Activated CD4-positive, alpha-beta T cell treated with anti-CD3 and anti-CD28 coated beads, Interleukin-2, amount 10 ng/mL, durations not matched to agents 7 days and 5 days (primary cell): ENCODE measurements at places on chromosomes 4 and X. TPM values are rescaled to one million over a fixed set of nuclear protein-coding genes. Genes with fewer than 3 reads are reported as not detected.

DNA sequence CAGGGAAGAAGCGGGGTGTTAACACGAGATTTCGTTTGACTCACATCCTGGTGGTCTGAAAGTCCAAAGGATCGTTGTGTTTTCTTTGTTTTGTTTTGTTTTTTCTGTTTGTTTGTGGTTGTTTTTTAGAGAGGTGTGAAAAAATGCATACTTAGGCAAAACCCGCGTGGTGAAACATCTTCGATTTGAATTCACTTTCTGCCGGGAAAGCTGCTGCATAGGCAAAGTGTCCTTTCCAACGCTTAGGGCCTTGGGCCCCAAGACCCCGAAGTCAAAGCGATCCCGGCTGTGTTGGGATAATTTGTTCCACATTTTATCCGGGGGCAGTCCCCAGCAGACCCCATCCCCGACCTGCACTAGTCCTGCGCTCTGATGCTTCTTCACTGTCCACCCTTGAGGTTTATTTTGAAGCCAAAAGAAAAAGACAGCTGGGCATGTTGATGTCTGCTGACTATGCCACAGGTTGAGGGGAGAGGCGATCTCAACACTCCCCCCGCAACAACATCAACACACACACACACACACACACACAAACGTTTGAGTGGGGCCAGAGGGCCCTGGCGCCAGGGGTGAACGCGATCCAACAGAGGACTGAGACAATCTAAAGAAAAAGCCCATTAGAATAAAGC, 2.0 kb downstream of the MSX1 start:
- DNase-seq, result no peak

GRCh38 chrX:129653181-129653970, 1.4 kb downstream of the APLN start:
- no peak for DNase-seq

- DNase-seq, result no peak
These were observed 646.7 kb downstream of the BCOR start for GRCh38 chrX:39451046-39451445.

- DNase-seq, result no peak
These were observed 529 bp upstream of the CITED1 start for GRCh38 chrX:72306085-72306801.

- no peak for DNase-seq
These were observed 54.1 kb downstream of the C4orf51 start for GRCh38 chr4:145734031-145734430.

DNA sequence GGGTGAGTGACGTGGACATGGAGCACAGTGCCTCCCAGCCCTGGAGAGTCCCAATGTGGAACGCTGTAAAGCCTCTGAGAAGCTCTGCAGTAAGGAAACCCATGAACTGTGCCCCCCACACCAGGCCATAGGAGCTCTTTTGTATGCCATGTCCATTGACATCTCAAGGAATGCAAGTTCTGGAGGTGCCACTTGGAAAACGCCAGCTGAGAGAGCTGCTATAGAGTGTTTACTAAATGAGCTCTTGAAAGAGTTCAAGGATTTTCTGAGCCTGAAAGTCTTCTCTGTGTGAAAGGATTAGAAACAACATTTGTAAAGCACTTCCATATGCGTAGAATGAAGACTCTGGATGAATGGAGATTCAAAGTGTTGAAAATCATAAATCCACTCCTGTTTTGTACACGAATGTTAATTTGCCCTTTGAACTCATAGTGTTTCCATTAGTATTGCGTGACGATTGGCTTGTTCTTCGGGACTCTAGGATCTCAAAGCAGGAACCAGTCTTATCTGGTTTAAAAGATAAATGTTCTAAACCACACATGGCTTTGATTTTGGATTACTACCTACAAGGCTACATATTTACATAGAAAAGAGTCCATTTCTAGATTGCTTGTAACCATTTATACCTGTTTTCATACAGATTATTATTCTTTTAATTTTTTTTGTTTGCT, 41.8 kb upstream of the STOX2 start:
- DNase-seq, result no peak

DNA sequence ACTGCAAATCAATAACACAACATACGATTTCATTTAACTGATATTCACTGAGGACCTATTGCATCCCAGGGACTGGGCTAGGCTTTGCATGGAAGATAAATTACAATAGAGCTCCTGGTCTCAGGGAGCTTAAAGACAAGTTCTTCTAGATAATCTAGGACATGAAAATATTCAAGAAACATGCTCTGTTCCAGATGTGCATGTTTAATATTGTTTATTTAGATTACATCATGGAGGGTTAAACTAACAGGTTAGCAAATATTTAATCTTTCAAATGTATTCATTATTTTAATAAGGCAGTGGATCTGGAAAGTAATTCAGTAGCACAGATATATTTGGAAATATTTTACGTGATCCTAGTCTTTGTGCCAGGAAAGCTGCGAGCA, 2430.3 kb downstream of the PCDH7 start:
- no peak for DNase-seq

DNA sequence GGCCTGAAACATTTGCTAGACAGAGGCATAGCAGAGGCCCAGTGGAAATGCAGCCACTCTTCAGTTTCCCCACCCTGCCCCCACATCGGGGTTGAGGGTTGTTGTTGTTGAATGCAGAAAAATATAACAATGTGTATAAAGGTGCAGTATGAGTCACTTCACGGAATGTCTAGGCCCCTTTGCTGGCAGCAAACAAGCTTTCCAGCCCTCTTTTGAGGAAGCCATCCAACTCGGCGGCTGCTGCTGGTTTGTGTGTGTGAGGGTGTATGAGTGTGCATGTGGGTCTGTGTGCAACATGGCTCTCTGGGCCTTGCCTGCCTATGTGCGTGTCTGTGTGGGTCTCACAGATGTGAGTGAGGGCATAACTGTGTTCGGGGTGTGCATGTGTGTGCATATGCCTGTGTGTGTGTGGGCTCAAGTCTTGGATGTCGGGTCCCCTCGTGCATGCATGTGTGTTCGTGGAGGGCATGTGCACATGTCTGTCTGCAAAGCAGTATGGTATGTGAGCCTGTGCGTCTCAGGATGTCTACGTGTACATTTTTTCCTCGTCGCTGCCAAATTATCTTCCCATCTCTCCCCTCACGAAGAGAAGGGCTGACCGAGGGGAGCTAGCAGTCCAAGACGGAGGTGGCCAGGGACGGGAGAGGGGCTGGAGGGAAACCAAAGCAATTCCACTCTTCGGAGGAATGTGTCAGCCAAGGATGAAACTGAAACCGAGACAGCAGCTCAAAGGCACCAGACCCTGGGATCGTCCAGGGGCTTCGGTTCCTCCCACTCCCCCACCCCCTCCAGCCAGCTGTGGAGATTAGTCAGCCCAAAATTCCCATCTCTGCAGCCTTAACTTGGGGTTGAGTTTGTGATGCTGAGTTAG, 8.4 kb upstream of the ELF4 start:
- no peak for DNase-seq

DNA sequence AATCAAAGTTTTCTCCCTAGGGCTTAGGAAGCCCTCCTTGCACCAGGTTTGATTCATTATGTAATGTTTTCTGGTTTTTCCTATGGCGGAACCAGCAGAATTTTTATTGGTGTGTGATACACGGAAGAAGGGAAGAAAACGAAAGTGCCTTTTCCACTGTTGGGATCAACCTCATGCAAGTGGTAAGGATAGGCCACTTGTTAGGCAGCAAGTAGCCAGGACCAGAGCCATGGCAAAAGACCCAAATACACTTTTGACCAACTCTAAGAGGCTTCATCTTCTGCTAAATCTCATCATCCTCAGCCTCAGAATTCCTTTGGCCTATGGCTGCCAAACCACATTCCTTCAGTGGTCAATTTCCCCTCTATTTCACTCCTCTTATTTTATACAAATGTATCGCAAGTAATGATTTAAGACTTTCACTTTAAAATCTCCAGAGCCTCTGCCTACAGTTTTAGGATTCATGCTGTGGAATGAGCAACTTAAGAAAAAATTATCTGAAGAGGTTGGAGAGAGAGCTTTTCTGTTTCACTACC, 21.2 kb downstream of the PPAT start:
- DNase-seq, result no peak

GRCh38 chr4:141065872-141066271, 67.4 kb downstream of the RNF150 start:
- no peak for DNase-seq

DNA sequence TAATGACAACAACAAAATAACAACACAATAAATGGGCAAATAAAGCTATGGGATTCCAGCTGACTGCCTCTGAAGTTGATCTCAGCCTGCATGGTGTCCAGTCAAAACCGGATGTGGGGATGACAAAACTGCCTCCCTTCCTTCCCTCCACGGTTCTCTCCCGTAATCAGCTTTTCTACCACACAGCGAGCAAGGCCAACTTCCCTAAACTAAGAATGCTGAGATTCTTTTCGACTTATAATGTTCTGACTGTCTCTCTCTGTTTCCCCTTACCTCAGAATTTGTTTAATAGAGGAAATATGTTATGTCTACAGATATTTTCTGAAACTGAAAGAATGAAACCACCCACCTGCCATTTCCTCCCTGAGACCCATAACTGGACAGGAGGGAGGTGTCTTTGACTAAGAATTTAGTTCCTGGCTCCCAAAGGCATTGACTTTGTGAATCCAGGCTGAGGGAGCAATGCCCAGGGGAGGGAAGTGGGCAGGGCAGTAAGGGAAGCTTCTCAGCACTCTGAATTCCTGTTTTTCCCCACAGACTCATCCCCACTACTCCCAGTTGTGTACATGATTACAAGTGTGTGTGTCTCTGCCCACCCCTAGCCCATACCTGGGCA, 1.0 kb upstream of the TLR1 start:
- DNase-seq, result peak; percentile 29

DNA sequence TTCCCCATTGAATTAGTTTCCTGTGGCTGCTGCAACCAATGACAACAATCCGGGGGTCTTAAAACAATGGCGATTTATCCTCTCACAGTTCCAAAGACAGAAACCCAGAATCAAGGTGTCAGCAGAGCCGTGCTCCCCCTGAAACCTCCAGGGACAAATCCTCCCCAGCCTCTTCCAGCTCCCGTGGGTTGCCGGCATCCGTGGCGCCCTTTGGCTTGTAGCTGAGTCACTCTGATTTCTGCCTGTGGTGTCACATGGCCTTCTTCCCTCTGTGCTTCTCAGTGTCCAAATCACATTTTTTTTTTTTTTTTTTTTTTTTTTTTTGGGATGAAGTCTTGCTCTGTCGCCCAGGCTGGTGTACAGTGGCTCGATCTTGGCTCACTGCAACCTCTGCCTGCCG, 64.5 kb upstream of the STX18 start:
- no peak for DNase-seq

DNA sequence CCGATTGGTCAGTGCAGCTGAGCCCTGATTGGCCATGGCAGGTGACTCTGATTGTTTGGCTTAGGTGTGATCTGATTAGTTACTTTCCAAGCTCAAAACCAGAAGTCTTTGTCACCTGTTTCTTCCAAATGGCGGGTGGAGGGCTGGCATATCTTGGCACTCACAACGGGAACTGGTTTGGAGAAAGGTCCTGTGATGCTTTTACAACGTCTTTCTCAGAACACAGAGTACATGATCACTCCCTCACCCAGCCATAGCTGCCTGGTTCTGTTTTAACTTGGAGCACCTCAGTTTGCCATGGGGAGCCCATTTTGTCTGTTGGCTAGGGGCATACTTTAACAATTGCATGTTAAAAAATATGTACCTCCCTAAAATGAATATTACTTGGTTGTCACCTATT, 13.0 kb upstream of the XK start:
- no peak for DNase-seq

GRCh38 chr4:144507311-144508101, 138.4 kb upstream of the HHIP start:
- no peak for DNase-seq

- no peak for DNase-seq
These were observed 216.9 kb upstream of the NEIL3 start for GRCh38 chr4:177092807-177093206.

- no peak for DNase-seq
These were observed 306.1 kb upstream of the TAPT1 start for GRCh38 chr4:16532240-16532970.

GRCh38 chr4:41212616-41213203, 1.6 kb downstream of the APBB2 start:
- no peak for DNase-seq

DNA sequence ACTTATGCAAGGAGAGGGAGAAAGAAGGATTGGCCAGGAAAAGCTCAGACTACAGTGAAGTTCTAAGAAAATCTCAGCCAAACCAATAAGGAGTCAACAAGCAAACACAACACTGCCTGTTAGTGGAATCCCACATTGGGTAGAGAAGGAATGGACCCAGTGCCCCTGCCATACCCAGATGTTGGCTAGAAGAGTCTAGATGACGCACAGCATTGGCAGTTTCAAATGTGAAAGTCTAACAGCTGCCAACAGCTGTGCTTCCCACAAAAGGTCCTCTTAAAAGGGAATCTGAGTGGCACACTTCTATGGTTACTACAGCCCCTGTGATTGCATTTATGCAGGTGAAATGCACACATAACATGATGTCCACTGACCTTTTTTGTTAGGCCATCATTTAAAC, 37.2 kb upstream of the CPEB2 start:
- DNase-seq, result no peak

GRCh38 chr4:68469482-68469881, 22.2 kb downstream of the TMPRSS11E start:
- no peak for DNase-seq

DNA sequence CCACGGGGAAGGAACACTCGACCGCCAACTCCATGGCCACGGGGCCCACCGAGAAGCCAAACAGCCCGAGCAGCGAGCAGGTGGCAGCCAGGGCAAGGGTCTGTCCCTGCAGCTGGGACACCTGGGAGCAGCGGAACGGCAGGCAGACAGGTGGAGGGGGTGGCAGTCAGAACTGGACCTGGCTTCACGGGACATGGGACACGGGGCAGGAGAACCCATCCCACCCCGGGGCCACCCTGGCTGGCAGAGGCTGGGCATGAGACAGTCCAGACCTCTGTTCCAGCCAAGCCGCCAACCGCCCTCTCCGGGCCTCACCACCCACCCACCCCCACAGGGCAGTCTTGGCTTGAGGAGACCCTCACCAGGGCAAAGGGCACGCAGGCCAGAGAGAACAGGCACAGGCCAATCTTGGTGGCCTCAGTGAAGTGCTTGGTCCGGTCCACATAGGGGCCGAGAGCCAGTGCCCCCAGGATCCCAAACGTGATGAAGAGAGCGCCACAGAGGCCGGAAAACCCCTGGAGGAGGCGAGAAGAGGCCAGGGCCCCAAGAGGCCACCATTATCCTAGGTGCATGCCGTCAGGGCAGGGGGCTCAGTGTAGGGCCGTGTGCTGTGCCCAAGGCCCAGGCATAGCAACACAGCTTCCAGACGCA, 5.6 kb downstream of the SLC49A3 start:
- DNase-seq, result no peak

Gene GABRG1
- not detected for total RNA-seq

Gene RADX
- 7.8 TPM for total RNA-seq

Gene CLDN24
- total RNA-seq, result not detected

Gene PRRG1
- not detected for total RNA-seq

Gene PPEF1
- not detected for total RNA-seq

Gene HERC5
- total RNA-seq, result 47.8 TPM

Gene CXCL9
- total RNA-seq, result 0.15 TPM

Gene GAGE1
- total RNA-seq, result not detected

Gene JAKMIP1
- 9.6 TPM for total RNA-seq

Gene LARP7
- 48.5 TPM for total RNA-seq

Gene ARAP2
- total RNA-seq, result 35.8 TPM

Gene CYTL1
- not detected for total RNA-seq

Gene TMEM144
- not detected for total RNA-seq

Gene ADH1B
- not detected for total RNA-seq

Gene CXCL11
- total RNA-seq, result not detected

Gene CTAG2
- total RNA-seq, result not detected

Gene NPFFR2
- not detected for total RNA-seq

Gene PARM1
- total RNA-seq, result not detected

Gene ESX1
- not detected for total RNA-seq
